ENCODE measurements at places on chromosomes 7 and 10. TPM values are rescaled to one million over a fixed set of nuclear protein-coding genes. Genes with fewer than 3 reads are reported as not detected.

DNA sequence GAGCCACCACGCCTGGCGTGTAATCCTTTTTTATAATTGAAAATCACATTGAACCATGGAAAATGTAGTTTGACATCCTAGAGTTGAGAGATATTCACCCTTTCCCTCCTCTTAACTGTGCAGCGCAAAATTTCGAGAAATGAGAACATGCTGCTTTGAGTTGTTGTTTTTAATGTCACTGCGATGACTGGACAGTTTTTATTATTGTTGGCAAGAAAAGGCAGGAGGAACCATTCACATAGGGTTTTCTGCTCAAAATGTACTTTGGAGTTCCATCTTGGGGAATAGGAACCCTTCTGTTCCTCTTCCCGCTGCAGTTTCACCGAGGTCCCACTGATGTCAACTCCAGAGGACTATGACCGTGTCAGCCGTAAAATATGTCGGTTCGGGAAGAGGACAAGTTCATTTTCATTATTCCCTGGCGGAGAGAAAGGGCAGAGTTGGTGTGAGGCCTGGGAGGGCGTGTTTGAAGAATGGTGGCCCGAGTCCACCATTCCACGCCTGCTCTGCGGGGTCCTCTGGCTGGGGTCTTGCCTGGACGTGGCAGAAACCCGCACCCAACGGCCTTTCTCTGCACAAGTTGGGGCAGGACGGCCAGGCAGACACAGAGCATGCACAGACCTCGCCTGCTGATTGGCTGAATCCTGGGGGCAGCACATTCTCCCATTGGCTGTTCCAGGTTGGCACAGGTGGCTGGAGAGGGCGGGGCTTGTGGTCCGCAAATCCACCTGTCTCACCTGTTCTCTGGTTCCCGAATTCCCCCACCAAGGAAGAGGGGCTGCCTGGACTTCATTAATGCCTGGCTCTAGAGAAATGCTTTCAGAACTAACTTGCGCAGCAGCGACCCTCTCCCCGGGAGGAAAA, 105.1 kb upstream of the TCF7L2 start:
- no peak for DNase-seq
- no peak overlapping the region for H3K27ac ChIP-seq
- H3K27me3 ChIP-seq = no peaks in the 10 kb centered on the region
- no peaks in the 10 kb centered on the region for H3K36me3 ChIP-seq

DNA sequence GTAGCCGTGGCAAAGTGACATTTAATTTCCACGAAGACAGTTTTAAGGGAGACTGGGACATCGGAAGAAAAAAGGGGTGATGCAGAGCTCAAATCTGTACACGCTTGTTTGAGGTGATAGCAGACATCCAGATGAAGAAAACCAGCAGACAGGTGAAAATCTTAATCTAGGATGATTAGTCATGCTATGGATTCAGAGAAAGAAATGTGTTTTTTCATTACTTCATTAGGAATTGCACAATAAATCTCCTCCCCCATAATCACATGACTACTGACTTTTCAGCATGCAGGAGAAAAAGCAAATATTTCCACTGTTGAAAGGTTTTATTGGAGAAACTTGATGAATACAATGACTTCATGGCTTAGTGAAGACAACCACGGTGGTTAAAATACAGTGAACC, 2.5 kb downstream of the NUDT5 start:
- no peaks in the 10 kb centered on the region for H3K27me3 ChIP-seq
- DNase-seq = no peak
- no peaks in the 10 kb centered on the region for H3K4me1 ChIP-seq

- no peak overlapping the region for H3K27ac ChIP-seq
- peaks cover 34% of the 10 kb centered on the region for H3K36me3 ChIP-seq
- H3K4me1 ChIP-seq = peaks cover 9% of the 10 kb centered on the region
Measured at GRCh38 chr7:100584054-100584682, 1.8 kb downstream of the LRCH4 start.

DNA sequence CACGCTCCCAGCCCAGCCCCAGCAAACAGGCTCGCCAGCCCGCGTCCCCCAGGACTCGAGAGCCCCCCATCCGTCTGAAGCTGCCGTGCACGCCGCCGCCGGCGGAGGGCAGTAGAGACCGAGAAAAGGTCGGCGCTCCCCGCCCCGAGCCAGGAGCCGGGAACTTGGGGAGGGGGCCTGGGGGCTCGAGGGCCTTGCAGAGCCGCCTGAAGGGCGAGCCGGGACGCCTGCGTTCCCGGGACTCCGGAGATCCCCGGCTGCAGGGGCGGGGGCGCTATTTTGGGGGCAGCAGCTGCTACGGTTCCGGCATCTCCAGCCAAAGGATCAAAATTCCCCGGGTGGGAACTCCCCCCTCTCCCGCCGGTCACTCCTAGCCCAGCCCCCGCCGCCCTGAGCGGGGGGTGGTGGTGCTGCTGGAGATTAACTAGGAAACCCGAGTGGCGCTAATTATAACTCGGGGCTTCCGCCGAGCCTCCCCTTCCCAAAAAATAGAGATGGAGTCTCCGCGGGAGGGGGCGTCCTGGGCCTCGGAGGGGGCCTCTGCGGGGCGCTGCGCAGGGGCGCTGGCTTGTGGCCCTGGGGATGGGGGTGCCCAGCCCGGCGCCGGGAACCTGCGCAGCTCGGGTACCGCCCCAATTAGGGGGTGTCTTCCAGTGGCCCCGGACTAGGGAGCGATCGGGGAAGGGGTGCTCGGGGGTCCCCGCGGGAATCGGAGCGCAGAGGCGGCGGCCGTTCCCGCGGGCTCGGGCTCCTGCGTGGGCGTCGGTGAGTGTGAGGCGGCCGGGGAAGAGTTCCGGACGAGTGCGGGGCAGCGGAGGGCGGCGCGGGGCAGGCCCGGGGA, 608 bp downstream of the ACHE start:
- no peak overlapping the region for H3K27ac ChIP-seq
- peaks cover 9% of the 10 kb centered on the region for H3K27me3 ChIP-seq
- peak overlapping the region; percentile 73 for H3K4me3 ChIP-seq

Gene TCF7L2
- total RNA-seq = 75.8 TPM

DNA sequence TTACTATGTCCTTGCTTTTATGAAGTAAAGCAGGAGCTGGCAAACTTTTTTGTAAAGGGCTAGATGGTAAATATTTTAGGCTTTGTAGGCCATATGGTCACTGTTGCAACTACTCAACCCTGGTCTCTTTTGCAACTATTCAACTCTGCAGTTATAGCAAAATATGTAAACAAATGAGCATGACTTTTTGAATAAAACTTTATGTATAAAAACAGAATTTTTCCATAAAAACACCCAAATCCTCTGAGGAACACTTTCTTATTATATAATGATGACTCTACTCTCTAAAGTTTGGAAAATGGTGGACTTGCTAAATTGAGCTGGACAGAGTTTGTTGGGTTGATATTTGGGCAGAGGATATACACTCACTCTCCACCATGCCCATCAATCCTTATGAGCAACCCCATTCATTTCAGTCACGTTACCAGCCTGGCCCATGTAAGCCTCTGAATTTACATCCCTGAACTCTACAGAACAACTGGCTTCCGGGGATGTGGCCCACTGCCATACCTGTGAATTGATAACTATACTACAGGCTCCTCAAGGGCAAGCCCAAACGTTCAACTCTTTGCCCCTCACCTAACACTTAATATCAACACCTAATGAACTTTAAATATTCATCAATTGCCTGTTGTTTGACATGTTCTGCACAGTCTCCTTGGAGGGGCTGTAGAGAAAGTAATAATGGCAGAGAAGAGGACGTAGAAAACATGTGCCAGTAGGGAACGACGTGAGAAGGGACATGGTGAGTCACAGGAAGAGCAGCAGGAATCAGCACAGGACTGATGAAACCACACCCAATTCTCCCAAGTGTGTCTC, 37.6 kb downstream of the SGMS1 start:
- no peaks in the 10 kb centered on the region for H3K27me3 ChIP-seq
- H3K36me3 ChIP-seq = peaks cover 5% of the 10 kb centered on the region
- no peak overlapping the region for H3K4me3 ChIP-seq
- no peak overlapping the region for H3K27ac ChIP-seq

DNA sequence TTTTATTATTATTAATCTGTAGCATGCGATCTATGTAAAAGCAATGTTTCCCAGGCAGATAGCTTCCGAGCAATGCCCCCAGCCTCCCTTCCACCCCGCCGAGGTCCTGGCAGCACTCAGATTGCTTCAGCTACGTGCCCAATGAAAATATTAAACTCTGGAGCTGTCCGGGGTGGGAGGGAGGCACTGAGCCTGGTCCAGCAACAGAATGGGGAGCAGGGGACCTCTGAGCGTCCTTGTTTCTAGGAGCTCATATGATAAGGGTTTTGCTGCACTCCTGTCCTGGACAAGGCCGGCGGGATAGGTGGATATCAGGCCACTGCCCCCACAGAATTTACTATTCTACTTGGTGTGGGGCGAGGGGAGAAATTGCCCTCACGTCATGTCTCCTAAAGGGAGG, 44.5 kb upstream of the CDK1 start:
- peak overlapping the region; percentile 84 for H3K4me3 ChIP-seq
- H3K27me3 ChIP-seq = peaks cover 21% of the 10 kb centered on the region

Gene ASAH2
- 8.3 TPM for total RNA-seq

DNA sequence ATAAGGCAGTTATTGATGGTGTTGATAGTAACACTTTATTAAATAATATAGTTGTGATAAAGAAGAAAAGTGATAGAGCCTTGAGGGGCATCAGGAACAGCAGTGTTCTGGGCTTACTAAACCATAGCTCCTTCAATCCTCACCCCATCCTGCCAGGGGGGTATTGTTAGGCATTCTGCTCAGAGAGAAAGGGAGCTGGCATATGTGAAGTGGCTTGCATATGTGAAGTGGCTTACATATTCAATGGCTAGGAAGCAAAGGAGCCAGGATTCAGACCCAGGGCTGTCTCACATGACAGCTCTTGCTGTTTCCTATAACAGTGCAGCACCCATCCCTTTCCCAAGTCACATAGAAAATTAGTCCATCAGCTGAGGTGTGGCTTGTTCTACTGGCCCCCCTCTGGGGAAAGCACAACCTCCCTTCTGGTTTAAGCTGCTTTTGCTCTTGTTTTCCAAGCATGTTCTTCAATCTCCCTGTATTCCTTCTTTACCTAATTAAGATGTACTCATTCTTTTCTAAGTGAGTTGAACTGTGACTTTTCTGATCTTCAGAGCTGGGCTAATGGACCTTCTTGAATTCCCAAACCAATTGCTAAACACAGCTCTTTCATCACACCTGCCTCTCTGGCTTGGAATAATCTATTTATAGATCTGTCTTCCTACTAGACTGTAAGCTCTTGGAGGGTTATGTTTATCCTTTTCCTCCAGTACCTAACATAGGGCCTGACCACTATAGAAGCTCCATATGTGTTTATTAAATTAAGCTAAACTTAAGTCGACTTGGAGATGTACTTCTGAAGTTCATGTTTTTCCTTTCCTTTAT, 108.7 kb upstream of the GLI3 start:
- no peak overlapping the region for H3K4me3 ChIP-seq
- no peaks in the 10 kb centered on the region for H3K27me3 ChIP-seq
- no peak overlapping the region for H3K27ac ChIP-seq
- peaks cover 3% of the 10 kb centered on the region for H3K4me1 ChIP-seq
- no peaks in the 10 kb centered on the region for H3K36me3 ChIP-seq
- DNase-seq = no peak

DNA sequence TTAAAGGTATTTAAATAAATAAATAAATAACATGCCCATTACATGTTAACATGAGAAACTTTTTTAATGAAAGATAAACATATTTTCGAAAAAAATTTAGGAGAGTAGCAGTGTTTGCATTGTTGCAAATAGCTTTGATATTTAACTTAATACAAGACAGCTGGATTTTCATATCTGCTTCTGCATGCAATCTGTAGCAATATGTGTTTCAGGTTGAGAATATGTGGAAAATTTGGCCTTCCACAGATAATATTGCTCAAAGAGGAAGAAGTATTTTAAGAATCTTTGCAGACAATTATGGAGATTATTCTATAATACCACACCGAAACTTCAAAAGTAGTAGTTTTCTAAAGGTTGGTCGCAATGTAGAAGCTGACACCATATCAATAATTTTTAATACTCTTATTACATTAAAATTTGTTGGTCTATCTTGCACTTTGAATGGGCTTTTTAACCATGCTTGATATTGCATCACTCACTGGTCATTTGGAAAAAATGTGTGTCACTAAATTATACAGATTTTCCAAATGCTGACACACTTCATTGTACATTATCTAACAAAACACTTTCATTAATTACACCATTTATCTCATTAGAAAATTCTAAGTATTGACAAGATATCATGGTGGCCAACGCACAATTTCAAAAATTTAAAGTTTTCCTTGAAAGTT, 229.8 kb upstream of the HDAC9 start:
- H3K4me3 ChIP-seq = no peak overlapping the region
- H3K36me3 ChIP-seq = no peaks in the 10 kb centered on the region
- no peaks in the 10 kb centered on the region for H3K27me3 ChIP-seq
- no peak overlapping the region for H3K27ac ChIP-seq
- DNase-seq = no peak

Gene CHST3
- total RNA-seq = 35.3 TPM

GRCh38 chr10:10872764-10873163, 144.9 kb upstream of the CELF2 start:
- H3K4me3 ChIP-seq = no peak overlapping the region
- DNase-seq = no peak
- H3K4me1 ChIP-seq = no peaks in the 10 kb centered on the region
- H3K27ac ChIP-seq = peak overlapping the region; percentile 4
- no peaks in the 10 kb centered on the region for H3K27me3 ChIP-seq

DNA sequence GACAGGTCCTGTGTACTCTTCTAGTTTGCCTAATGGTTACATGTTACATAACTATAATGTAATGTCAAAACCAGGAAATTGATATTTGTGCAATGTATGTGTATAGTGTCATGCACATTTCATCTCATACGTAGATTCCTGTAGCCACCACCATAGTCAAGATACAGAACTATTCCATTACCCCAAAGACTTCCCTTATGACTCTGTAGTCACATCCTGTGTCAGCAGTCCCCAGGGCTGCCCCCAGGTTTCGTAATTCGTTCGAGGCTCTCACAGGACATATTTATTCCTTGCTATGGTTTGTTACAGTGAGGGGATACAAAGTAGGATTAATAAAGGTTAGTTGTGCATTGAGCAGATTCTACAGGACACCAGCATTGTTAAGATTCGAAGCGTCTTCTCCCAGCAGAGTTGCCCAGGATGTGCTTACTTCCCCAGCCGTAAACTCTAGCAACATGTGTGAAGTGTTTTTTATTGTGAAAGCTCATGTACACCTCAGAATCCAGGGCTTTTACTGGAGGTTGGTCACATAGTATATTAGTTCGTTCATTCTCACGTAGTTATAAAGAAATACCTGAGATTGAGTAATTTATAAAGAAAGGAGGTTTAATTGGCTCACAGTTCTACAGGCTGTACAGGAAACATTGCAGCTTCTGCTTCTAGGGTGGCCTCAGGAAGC, 18.6 kb downstream of the RABGEF1 start:
- H3K4me3 ChIP-seq = no peak overlapping the region
- H3K27ac ChIP-seq = no peak overlapping the region
- no peak for DNase-seq
- H3K27me3 ChIP-seq = no peaks in the 10 kb centered on the region
- no peaks in the 10 kb centered on the region for H3K4me1 ChIP-seq
- peaks cover 15% of the 10 kb centered on the region for H3K36me3 ChIP-seq

- H3K27me3 ChIP-seq = no peaks in the 10 kb centered on the region
- DNase-seq = no peak
- no peak overlapping the region for H3K4me3 ChIP-seq
- H3K36me3 ChIP-seq = no peaks in the 10 kb centered on the region
- H3K27ac ChIP-seq = no peak overlapping the region
- H3K4me1 ChIP-seq = no peaks in the 10 kb centered on the region
Measured at GRCh38 chr10:24784923-24785322, 61.2 kb upstream of the ARHGAP21 start.

GRCh38 chr7:129882531-129882930, 70.2 kb downstream of the UBE2H start:
- H3K4me3 ChIP-seq = no peak overlapping the region
- H3K27ac ChIP-seq = no peak overlapping the region
- peaks cover 34% of the 10 kb centered on the region for H3K36me3 ChIP-seq
- no peaks in the 10 kb centered on the region for H3K4me1 ChIP-seq

Gene POU6F2
- 5.5 TPM for total RNA-seq
